ENCODE measurements at places on chromosomes 12 and 14.
A peak's percentile ranks its signal among the peaks of the same experiment; 100 is the strongest.

- no peak for DNase-seq
These were observed 18.0 kb downstream of the ZFYVE21 start for GRCh38 chr14:103733651-103734050.

DNA sequence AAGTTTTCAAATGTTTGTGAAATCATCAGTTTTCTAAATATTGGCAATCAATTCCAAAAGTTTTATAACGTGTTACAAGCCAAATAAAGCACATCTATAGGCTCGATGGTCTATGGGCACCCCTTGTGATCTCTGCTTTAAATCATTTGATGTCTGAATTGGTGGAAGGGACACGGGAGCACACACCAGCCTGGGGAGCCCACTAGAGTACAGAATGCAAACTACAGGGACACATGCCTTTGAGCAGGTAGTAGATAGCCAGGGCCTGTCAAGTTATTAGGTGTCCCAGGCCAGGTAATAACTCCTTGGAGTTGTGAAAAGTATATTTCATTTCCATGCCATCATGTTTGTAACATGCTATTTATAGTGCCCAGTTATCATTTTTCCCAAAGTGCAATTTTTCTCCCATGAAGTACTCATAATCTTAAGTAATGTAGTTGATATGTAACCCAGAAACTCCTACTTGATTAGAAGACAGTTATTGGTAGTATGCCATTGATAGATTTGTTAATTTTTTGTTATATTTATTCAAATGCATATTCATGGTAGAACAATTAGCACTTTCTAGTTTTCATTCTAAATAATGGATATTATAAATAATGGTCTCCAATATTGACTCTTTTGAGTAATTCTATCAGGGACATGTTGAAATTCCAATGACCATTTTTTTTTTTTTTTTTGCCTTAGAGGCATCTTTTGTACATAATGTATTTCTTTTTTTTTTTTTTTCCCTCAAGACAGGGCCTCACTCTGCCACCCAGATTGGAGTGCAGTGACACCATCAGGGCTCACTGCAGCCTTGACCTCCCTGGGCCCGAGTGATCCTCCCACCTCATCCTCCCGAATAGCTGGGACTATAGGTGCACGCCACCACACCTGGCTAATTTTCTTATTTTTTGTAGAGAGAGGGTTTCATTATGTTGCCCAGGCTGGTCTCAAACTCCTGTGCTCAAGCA lies 96.9 kb upstream of the FGD4 start:
- DNase-seq: peak; percentile 28

DNA sequence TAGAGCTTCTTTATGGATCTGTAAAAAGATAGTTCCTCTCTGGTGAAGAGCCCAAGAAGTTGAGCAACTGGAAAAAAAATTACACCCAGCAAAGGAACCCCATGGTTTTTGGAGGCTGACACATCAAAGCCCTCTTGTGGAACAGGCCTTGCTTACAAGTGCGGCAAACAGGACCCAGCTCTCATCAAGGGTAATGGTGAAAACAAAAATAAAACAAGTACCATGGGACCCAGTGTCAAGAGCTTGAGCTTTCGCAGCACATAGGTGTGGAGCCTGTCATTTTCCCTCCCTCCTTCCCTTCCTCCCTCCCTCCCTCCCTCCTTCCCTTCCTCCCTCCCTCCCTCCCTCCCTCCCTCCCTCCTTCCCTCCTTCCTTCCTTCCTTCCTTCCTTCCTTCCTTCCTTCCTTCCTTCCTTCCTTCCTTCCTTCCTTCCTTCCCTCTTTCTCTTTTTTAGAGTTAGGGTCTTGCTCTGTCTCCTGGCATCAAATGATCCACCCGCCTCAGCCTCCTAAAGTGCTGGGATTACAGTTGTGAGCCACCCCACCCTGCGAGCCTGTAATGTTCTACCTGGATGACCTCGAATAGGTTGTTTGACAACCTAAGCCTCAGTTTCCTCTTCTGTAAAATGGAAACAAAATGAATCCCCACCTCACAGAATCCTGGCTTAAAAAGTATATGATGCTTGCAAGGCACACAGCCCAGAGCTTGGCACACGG lies 114.3 kb upstream of the RPH3A start:
- no peak for DNase-seq

- DNase-seq: no peak
These were observed 55.1 kb upstream of the BCL11B start for GRCh38 chr14:99327050-99327449.

- DNase-seq: peak; percentile 49
These were observed 41.9 kb upstream of the POC1B start for GRCh38 chr12:89567691-89568239.

- peak; percentile 12 for DNase-seq
These were observed 151.3 kb downstream of the PAH start for GRCh38 chr12:102765736-102766135.

DNA sequence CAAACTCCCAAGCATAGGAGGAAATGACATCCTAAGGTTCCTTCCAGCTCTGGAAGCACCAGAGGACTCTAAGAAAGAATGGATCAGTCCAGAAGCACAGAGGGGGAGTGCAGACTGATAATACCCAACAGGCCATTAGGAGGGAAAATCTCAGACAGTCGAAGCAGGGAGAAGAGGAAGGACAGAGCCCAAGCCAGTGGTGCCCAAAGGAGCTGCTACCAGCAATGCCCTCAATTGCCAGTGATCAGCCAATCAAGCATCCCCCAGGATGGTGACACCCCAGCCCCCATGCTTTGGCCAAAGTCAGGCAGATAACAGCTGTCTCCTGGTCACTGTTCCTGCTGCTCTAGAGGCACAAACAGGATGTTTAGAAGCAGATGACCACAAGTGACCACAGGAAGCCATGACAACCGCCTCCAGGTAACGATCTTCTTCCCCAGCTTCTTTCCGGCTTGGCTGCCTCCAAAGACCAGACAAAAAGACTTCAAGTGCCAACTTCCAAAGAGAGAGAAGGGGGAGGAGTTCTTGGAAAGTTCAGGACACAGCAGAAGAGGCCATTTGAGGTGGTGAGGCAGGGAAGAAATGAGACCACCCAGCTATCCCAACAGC lies 16.2 kb downstream of the PXN start:
- DNase-seq: no peak

GRCh38 chr12:46659824-46660223 lies 166.0 kb downstream of the SLC38A4 start:
- no peak for DNase-seq

DNA sequence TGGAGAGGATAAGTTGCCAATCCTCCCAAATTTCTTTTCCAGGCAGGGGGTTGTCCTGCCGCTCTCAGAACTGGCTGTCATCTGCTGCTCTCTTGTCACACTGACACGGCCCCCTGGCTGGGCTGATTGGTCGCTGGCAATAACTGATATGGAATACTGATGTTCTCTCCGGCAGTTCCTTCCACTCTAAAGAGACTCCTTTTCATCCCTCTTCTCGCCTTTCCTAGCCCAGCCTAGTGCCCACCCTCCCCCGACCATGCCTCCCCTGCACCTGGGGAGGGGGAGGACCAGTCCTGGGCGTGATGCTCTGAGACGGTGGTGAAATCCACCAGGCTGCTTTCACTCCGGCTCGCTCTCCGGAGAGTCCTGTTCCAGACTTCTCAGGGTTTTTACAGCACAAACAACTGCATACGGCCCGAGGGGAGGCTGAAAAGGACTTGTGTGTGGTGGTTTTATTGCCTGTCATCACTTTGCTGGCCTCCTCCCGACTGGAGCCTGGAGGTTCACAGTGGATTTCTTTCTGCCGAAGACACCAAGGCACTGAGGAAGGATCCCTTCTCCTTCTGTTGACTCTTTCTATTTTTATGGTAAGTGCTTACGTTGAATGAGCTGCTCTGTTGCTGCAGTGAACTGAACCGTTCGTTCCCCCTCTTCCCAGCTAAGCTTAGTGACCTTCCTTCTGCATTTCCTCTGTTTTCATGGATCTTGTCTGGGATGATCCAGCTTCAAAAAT lies at the start of gene ANO4:
Gene ANO4 (plus strand): TSS at position 336 of the 733 bp plus-strand sequence. CDS start 107,010 bp downstream, outside the sequence.
- peak; percentile 62 for DNase-seq

- DNase-seq: peak; percentile 42
These were observed 19.5 kb downstream of the PRKAB1 start for GRCh38 chr12:119687406-119687805.

- DNase-seq: no peak
These were observed 8.5 kb upstream of the SERPINA9 start for GRCh38 chr14:94484481-94484880.

DNA sequence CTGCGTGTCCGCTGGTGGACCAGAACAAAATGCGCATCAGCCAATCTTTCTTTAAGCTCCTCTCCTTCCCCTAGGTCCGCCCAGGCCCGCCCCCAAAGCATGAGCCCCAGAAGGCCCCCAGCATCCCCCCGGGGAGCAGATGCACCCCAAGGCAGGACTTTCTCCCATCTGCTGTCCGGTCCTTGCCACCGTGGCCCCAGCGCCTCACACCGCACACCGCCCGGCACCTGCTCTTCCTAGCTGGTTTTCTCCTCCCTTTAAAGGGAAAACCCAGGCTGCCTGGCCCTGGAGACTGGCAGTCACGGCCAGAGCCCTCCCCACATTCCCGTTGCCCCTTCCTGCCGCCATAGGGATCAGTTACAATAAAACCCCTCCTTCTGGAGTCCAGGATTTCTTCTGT lies 30.2 kb downstream of the RIMBP2 start:
- DNase-seq: no peak

DNA sequence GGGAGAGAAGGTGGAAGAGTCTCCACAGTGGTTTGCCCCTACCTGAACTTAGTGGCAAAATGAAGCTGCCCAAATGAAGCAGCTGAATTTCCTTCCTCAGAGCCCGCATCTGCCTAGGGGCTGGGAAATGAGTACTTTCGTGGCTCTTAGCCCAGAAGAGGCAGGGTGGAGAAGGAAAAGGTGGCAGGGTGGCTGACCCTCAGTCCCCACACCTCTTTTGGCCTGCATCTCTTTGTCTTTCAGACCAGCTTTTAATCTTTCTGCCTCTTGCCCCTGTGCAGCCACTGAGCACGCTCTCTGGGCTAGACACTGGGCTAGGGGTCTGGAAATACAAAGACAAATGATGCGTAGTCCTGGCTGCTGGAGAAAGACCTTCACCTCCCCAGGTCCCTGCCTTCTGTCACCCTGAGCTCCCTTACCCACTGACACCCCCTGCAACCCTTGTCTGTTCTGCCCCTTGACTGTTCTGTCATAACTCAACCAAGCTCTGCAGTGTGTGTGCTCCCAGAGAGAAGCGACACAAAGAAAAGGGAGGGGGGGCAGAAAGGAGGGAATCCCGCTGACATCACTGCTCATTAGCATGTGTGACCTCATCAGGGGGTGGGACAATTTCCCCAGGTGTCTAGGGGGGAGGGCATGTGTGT lies 371 bp upstream of the REM2 start:
- peak; percentile 37 for DNase-seq

DNA sequence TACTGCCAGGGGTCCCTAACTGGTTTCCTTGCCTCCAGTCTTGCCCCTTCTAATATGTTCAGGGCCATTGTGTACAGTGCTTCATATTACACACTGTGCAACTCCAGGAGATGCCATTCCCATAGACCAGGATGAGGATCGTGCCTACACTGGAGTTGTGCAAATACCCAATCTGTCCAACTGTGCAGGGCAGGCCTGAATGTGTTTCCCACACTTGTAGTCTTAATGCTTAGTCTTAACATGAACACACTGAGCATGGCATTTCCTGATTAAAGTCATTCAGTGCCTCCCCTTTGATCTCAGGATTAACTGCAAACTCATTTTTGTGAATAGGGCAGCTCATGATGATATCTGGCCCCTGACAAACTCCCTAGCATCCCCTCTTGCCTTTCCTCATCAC lies 165.5 kb downstream of the TTC8 start:
- no peak for DNase-seq

DNA sequence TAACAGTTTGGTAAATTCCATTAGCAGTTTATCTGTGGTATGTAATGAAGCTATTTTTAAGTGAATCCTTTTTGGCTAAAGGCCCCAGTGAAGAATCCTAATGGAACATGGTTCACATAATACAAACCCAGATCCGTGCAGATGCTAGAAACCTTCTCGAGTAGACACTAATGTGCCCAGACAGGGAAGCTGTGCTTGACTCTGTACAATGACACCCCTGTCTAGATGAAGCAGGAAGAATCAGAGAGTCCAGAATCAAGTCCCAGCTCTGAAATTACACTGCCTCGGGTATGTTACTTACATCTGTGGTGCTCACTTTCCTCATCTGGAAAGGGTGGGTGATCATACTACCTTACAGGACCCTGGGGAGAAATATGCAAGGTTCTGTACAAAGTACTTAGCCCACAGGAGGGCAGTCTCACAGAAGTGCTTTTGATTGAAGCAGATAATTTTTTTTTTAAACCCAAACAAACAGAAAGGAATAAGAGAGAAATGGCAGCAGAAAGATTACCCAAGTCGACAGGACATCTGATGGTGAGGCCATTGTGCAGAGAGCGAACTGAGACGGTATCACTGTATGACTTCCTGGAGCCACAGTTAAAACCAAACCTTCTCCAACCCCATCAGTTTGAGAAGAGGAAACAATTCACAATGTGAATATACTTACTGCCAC lies 8.5 kb downstream of the CRACR2A start:
- no peak for DNase-seq

- peak; percentile 40 for DNase-seq
These were observed 5.4 kb upstream of the ANO4 start for GRCh38 chr12:100789146-100789545.

DNA sequence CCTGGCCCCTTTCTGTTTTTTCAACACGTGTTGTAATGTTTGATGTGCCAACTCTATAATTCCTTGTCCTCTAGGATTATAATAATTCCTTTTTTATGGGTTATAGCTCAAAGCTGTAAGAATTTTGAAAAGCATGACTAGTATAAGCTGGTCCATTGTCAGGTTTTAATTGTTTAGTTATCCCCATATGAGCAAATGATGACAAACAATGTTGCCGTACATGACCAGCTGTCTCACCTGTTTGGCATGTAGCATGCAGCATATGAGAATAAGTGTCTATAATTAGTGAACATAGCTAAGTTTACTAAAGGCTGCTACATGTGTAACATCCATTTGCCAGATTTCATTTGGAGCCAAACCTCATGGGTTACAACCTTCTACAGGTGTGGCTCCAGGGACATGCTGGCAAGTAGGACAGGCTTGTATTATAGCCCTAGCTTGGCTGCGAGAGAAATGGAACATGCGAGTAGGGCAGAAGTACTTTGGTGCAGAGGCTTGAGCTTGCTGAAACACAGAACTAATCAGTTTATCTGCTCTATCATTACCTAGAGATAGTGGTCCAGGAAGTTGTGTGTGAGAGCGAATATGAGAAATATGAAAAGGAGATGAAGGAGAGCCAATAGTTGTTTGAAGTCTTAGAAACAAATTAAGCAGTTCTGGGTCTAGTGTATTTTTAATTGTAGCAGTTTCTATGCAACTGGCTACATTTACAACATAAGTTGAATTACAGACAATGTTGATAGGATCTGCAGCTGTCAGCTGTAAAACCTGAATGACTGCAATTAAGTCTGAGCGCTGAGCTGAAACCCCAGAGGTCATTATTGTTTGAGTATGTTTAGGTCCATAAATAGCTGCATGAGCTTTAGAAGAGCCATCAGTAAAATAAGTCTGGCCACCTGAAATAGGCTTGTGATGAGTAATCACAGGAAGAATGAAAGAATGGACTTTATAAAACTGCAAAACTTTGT lies 22.6 kb upstream of the MAPKAPK5 start:
- no peak for DNase-seq

- no peak for DNase-seq
These were observed 971.7 kb downstream of the FSCB start for GRCh38 chr14:43535231-43535838.

- DNase-seq: no peak
These were observed 6.8 kb upstream of the YLPM1 start for GRCh38 chr14:74756326-74756725.

- DNase-seq: no peak
These were observed 696.8 kb upstream of the LRFN5 start for GRCh38 chr14:40909906-40910305.

All from fibroblast of villous mesenchyme (primary cell).